Stimulated activated CD4-positive, alpha-beta T cell treated with anti-CD3 and anti-CD28 coated beads, Interleukin-1b, Interleukin-23, amount 100 ng/mL, for 1 hour (primary cell): ENCODE measurements at places on chromosomes 7 and 10.

DNA sequence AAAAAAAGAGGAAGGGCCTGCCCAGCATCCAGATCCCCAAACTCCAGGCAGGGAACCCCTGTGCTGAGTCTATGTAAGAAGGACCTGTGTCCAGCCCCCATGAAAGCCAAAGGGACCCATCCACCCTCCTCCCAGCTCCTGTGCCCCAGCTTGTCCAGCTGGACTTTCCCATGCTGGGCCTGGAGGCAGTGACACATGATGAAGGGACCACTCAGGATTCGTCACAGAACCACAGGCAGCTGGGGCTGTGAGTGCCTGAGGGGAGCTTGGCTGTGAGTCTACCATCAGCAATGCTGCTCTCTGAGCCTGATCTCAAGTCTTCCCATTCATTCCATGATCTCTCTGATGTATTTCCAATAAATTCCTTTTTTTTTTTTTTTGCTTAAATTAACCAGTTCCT, 36.2 kb upstream of the MNX1 start:
- no peak for DNase-seq

GRCh38 chr7:1844336-1844950, 174.4 kb downstream of the ELFN1 start:
- no peak for DNase-seq

DNA sequence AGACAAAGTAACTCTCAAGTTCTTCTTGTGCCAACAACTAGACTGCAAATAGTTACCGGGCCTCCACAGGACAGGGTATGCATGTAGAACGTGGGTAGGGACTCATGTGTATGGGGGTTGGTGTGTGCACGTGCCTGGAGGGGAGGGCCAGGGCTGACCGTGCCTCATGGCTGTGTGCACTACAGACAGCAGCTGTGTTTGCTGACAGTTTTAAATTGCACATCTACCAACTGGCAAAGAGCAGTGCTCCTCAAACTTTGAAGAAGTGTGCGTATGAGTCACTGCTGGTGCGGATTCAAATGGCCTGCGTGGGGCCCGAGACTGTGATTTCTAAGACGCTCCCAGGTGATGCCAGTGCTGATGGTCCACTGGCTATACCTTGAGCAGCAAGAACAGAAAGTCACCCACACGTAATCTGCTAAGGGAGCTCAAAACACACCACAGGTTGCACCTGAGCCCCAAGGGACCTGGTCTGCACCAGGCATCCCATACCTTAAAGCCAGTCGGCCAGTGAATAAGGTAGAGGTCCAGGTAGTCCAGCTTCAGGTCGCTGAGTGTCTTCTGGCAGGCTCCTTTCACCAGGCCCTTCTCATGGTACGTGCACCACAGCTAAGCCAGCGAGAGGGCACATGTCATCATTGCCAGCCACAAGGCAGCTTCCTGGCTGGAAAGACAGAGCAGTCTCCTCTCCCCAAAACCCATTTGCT, 8.5 kb downstream of the AKR1B1 start:
- DNase-seq: no peak

GRCh38 chr10:6962576-6962975, 382.5 kb upstream of the PRKCQ start:
- DNase-seq: no peak

DNA sequence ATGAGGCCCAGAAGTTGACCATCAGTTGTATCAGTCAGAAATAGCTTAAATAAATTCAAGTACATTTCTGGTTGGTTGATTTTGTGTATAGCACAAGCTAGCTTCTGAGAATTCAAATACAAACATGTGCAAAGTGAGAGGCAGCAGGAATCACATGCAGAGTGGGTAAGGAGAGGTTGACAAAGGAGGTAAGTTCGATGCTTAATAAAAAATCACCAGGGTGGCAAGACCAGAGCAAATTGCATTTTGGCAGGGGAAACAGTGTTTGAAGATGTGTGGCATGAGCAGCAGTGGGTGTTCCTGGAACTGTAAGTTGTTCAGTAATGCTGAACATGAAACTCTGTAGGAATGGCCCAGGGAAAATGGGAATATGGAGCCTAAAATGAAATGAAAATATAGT, 52.6 kb downstream of the GNAI1 start:
- DNase-seq: no peak

DNA sequence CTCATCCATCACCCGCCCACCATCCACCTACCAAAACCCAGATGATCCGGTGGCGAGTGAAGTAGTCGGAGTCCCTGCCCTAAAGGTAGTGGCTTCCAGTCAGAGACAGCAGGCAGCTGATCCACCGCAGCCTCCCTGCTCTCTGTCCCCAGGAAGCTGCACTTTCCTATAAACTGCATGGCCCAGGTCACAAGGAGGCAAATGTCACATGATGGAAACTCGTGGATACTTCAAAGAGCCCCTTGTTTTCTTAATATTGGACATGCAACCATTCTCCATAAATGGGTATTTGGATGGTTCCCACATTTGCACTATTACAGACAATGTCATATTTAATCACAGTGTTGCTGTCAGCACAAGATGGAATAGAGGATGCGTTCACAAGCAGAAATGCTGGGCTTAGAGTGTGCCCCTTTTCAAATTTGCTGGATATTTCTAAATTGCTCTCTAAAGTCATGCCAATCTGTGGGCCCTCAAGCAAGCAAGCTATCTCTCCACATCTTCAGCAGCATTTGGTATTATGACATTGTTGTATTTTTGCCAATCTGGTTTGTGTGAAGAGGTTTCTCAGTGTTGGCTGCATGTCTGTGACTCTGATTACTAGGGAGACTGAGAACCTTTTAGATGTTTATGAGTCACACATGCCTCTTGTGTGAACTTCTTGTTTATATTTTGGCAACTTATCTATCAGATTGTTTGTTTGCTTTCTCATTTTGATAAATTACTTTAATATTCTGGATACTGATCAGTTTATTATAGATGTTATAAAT, 822.0 kb downstream of the TNS3 start:
- no peak for DNase-seq

DNA sequence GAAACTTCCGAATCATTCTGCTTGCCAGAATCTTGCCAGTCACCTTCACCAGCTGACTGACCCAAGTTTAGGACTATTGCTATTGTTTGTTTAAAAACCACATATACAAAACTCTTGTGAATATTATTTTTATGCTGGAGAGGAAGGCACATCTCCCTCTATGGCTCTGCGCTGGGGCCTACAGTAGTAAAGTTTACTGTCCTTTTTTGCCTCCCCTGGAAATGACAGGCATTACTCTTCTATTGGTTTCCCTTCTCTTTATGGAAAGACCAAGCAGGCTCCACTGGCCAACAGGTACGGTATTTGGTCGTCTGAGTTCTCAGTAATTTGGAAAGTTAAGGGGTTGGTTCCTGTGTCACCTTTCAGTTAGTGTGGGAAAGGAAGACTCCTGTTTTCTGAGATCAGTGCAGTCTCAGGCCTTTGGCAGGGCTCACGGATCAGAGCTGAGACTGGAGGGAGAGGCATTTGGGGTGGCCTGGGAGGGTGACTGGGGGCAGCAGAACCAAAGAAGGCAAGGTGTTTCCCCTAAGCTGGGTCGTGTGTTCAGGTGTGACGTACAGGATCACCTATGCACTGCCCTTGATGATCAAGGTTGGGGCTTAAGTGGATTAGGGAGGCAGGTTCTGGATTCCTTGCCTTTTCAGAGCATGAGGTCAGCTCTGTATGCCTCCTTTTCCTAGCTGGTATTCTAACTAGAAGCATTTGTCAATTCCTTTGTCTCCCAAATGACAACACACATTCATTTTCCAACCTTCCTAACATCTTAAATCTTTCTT, 16.0 kb upstream of the KIF5B start:
- DNase-seq: no peak

GRCh38 chr7:70700941-70701425, 431.0 kb upstream of the GALNT17 start:
- no peak for DNase-seq

DNA sequence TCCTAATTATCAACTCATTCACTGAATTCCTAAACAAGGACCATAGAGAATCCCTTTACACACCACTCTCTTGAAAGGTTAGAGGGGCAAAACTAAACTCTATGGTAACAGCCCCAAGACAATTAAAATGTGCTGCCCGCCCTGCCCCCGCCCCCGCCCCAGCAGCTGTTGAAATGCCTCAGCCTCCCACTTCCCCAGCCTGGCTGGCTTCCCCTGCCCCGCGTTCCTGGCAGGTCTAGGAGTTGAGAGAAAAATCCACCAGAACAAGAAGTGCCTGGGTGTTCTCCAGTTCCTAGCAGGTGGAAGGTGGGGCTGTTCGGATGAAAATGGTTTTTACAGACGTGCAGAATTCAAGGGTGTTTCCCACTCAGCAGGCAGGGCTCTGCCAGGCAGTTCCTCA, 109.5 kb upstream of the ZEB1 start:
- no peak for DNase-seq

DNA sequence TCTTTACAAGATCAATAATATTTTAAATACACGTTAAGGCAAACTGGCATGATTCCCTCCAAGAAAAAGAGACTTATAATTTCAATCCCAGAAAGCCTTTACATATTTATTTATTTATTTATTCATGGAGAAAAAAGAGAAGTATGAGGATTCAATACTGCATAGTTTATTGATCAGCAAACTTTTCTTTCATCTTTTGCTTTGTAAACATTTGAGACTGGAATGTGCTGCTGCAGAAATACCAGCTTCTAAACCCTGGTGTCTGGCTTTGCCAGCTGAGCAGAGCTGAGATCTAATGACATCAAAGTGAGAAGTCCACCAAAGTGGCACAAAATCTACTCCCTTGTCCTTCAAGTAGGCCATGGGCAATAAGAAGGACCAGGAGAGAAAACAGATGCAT, 93.7 kb upstream of the STK17A start:
- no peak for DNase-seq

DNA sequence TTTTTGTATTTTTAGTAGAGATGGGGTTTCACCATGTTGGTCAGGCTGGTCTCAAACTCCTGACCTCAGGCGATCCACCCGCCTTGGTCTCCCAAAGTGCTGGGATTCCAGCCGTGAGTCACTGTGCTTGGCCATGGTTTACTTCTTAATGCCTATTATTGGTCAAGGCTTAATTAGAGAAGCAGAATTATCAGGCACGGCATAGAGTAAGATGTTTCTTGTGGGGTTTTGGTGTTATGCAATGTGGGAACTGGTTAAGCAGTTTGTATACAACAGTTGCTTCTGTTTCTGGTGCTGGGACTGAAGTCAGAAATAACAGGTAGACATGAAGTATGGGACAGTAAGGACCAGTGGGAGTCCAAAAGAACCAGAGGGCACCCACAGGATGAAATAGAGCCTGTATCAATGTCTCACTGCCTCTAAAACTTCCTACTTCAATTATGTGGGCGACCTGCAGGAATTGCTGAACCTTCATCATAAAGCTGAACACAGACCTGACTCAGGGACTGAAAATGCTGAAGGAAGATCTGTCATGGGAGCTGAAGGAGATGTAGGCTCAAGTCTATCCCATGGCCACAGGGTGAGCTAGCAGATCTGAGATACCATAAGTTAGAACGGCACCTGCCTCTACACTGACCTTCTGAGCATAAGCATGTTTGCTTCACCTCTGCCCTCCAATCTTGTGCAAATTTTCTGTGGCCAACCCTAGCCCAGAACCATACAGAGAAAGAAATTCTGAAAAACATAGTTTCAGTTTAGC, 38.3 kb upstream of the VCL start:
- no peak for DNase-seq

- no peak for DNase-seq
Measured at GRCh38 chr10:79020015-79020491, 48.7 kb upstream of the ZMIZ1 start.

DNA sequence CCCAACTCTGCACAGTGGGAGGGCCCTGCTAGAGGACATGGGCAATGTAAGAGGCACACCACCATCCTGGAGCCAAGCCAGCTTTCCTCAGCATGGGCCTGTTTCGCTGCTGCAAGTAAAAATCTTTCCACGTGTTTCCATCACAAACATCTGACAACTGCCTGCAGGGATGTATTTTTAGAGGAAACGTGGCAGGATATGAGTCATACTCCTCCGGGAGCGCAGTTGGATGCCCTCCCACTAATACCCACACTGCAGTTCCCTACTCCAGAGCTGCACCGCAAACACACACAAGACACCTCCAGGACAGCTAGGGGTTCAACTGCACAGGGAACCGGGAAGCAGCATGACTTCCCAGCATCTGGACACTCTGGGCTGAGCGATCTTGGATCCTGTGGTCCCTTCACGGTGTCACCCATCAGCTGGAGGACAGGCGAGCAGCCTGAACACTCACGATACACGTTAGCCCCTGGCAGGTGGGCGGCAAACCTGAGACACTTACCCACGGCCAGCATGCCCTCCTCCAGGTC, 26.1 kb downstream of the PLAC9 start:
- no peak for DNase-seq

DNA sequence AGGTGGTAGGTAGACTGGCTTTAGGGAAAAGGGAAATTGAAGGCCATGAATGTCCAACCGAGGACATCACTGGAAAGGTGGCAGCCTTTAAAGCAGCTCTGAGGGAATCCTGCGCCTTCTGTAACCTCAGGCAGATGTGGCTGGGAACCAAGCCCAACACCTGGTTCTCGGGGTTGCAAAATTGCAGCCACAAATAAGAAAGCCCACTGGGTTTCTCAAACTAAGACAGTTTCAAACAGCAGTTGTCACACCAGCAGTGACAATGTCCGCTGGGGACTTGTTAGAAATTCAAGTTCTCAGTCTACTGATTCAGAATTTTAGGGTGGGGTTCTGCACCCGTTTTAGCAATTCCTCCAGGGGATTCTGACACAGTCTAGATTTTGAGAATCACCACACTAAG, 42.7 kb upstream of the STEAP1B start:
- no peak for DNase-seq

DNA sequence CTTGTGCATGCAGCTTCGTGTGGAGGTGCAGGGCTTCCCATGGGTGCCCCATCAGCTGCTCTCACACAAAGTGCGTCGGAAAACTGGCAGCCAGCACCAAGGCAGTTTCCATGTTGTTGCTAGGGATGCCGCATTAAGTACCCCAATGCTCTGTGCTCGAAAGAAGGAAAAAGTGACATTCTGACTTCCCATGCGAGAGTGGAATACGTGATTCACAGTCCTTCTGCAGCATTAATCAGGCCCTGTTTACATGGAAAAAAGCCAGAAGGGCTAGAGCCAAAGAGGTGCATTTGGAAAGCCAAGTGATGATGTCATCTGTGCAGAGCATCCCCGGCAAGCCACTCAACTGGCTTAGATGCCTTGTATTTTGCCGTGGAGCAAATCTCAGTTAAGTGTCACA, 258.3 kb downstream of the GATA3 start:
- no peak for DNase-seq

- DNase-seq: no peak
Measured at GRCh38 chr7:149774237-149775175, 1.1 kb upstream of the ZNF467 start.

DNA sequence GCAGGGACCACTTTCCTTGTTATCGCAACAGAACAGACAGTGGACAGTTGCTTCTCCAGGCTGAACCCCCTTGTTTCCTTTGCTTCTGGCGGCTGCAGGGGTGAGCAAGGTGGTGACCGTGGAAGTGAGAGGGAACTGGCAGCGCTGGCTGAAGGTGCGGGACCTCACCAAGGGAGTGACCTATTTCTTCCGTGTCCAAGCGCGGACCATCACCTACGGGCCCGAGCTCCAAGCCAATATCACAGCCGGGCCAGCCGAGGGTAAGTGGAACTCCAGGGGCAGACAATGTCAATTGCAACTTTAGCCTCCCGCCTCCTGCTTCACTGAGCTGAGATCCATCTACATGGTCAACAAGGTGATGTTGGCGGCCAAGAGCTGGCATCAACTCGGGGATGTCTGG, 462.1 kb upstream of the FOXK1 start:
- no peak for DNase-seq

GRCh38 chr10:52283174-52283573, 30.9 kb upstream of the DKK1 start:
- no peak for DNase-seq
